ENCODE measurements at places on chromosomes 7 and 10.

GRCh38 chr7:101998906-101999240 is 181.4 kb downstream of the CUX1 start:
- DNase-seq, result no peak

DNA sequence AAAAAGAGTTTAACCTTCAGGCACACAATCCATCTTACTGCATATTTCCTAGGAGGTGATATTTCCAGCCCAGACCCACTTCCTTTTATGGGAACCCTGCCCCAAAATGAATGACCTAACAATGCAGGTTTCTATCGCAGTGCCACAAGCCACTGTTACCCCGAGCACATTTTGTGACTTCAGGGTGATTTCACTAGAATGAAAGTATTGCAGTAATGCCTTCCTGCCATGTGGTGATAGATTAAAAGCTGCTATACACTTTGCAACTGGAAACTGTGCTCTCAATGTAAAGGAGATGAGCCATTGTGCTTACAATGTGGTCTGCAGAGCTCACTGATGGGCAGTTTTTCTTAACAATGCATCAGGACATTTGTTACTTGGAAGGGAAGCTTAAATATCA is 90.5 kb upstream of the RSU1 start:
- DNase-seq, result no peak

- DNase-seq, result no peak
Observed at GRCh38 chr7:12772768-12773167, 85.3 kb downstream of the ARL4A start.

DNA sequence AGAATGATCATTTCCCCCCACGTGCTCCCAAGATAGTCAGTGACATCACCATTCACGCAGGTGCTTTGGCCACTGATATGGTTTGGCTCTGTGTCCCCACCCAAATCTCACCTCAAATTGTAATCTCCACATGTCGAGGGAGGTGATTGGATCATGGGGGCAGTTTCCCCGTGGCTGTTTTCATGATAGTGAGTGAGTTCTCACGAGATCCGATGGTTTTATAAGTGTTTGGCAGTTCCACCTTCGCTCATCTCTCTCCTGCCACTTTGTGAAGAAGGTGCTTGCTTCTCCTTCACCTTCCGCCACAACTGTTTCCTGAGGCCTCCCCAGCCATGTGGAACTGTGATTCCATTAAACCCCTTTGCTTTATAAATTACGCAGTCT is 205.4 kb upstream of the SH2B2 start:
- DNase-seq, result no peak

GRCh38 chr10:33012306-33012705 is 54.3 kb upstream of the ITGB1 start:
- no peak for DNase-seq

Data from right forelimb (tissue), 1 donor.